ENCODE measurements at places on chromosomes 3 and 15.

GRCh38 chr3:59695860-59696259, 646.0 kb upstream of the CFAP20DC start:
- DNase-seq, result no peak

GRCh38 chr3:187368251-187369088, at the start of gene RTP4:
TSS of gene RTP4 (plus strand) at chr3:187368385. CDS start at chr3:187368442, 57 bp downstream.
- peak; percentile 69 for DNase-seq

GRCh38 chr3:55486857-55487380, at the start of gene WNT5A:
TSS of gene WNT5A (minus strand) at chr3:55487306. CDS start at chr3:55486985, 321 bp downstream.
- no peak for DNase-seq

GRCh38 chr3:20561166-20561565, 375.2 kb upstream of the SGO1 start:
- no peak for DNase-seq

DNA sequence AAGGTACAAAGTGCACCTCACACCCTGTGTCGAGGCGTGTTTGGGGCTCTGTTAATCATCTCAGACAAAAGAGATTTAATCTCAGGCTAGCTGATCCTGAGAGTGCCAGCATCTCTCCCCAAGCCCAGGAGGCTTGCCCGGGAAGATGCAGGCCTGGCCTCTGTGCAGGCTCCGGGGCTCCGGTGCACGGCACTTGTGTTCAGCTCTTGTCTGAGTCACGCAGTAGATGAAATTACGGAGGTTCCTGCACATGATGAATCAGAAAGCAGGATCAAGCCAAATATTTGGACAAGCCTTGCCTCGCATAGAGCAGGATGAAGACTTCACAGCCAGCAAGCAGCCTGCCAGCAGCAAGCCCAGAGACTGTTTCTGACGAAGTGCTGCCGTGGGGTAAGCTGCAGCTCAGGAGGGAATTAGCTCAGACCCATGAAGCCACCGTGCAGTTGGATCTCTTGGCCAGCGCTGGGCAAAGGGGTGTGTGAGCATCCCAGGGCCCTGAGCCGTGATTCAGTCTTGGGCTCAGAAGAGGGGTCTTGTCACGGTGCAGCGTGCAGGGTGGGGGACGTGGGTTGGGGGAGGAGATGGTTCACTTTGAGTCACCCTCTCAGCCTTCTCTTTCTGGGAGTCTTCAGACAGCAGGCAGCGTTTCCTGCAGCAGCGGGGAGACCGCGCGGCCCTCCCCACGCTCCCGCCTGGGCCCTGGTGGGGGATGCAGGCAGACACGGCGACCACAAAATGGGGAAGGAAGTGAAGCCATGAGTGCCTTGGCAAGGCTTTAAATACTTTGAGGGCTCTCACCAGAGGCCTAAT, 89.2 kb upstream of the MEF2A start:
- peak; percentile 94 for DNase-seq

DNA sequence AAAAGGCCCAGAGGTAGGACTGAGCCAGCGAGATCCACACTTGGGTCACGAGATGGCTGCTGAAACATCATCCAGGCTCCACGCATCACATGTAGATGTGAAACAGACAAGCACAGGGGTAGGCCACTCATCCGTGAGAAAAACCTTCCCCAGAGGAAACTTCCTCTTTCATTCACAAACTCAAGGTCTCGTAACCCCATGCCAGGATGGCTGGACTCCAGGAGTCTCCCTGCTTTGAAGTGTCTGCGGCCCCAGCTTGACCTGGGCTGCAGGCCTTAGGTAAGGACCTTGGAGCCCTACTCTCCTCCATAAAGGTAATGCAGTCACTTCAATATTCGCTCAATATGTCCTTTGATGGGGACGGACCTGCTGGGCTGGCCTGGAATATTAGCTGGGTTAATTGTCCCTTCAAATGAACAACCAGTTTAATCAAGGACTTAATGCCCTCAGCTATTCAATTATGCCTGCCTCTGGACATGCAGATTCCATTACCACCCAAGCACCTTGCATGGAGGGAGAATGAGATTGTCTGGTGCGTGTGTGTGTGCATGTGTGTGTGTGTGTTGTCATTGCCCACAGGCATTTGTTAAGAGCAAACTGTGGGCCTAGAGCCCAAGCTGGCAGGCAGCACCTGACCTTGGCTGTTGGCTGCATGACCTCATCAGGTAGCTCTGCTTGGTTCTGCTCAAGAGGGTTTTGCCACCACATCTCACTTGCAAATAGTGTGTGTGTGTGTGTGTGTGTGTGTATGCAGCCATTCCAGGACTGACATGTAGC, 186.9 kb upstream of the TLE3 start:
- DNase-seq, result peak; percentile 77

GRCh38 chr3:128999102-128999501, 2.0 kb upstream of the EFCC1 start:
- DNase-seq, result no peak

- no peak for DNase-seq
Observed at GRCh38 chr3:88997260-88997659, 110.2 kb upstream of the EPHA3 start.

- peak; percentile 24 for DNase-seq
Observed at GRCh38 chr15:57541805-57542504, 49.7 kb upstream of the MYZAP start.

- peak; percentile 89 for DNase-seq
Observed at GRCh38 chr3:183513046-183513706, 42.3 kb downstream of the KLHL6 start.
